ENCODE measurements at places on chromosomes 12 and 14.

- DNase-seq: no peak
These were observed 61.0 kb downstream of the NT5DC3 start for GRCh38 chr12:103780093-103780440.

DNA sequence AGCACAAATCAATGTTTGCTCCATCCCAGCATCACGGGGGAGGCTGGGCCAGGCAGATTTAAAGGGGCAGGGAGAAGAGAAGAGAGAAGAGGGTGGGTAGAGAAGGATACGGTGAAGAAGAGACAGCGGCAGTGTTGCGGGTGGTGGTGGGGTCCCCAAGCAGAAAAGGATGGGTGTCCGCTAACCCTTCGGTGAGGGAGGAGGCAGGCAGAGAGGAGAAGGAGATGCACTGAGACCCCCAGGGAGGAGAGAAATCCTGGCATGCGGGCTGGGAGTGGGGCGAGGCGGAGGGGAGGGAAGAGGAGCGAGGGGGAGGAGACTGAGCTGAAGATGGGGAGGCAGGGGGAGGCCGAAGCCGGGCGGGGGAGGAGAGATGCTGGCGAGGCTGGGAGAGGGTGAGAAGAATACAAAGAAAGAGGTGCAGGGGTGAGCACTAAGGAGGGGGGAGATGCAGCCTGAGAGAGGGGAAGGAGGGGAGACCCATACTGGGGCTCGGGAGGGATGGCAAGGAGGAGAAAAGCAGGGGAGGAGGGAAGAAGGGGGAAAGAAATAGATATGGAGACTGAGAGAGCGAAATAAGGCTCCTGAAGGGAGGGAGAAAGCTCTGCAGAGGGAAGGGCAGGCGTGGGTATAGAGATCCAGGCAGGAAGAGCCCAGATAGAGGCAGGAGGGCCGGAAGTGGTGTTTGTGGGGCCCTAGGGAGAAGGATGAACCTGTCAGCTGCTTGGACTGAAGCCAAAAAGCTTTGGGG lies at the start of gene JPH4:
JPH4 (minus strand) TSS at position 231 of the 751 bp plus-strand sequence. CDS start 1,337 bp downstream, outside the sequence.
- peak; percentile 34 for DNase-seq

DNA sequence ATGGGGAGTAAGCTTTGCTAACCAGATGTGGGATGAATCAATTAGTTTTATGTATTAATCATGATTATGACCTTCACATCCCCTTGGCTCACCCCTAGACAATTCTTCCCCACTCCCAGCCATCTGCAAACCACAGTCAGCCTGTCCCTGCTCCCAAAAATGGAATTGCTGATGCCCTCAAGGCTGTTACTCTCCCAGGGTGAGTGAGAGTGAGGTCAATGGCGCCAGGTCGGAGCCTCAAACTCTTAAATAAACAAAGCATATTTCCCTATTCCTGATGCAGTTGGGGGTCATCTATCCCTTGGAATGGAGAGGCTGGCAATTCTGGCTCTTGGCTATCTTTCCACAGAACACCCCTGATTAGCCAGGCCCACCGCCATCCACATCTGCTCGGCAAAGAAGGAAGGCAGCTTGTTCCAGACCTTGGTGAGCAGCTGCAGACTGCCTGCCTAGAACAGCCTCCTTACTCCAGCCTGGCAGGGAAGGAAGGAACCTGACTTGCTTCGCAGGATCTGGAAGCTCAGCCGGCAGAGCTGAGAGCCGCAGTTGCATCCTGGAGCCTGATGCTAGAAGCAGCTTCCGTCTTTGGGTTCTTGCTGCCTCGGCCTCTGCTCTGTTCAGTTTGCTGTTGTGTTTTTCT lies 57.0 kb downstream of the SMUG1 start:
- no peak for DNase-seq

- DNase-seq: no peak
These were observed 130.7 kb downstream of the TSPAN9 start for GRCh38 chr12:3207858-3208257.

DNA sequence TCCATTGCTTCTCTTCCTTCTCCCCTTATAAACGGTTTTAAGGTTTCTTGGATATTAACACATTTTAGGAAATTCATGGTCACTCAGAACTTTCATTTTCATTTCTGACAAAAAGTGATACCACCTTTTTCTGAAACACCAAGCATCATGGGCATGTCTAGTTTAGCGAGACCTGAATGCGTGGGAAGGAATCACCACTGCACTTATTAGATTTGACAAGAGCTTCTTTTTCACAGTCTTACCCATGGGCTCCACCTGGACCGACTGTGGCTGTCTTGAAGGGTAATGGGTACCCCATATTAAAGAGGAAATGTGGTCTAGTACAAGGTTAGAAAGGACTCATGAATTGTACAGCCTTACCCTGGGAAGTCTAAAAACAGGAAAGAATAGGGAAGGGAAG lies 95.4 kb downstream of the KCNK10 start:
- DNase-seq: no peak

DNA sequence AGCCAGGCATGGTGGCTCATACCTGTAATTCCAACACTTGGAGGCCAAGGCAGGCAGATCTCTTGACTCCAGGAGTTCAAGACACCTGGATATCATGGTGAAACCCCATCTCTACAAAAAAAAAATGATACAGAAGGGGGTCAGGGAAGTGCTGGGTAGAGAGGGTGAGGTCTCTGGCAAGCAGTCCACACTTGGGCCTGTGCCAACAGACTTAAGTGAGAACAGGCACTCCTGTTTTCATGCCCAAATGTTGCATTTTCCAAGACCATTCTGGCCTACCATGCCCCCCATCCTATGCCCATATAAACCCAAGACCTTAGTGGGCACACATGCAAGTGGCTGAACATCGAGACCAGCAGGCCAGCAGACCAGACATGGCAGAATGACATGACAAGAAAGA lies 16.0 kb upstream of the CMAS start:
- DNase-seq: no peak

DNA sequence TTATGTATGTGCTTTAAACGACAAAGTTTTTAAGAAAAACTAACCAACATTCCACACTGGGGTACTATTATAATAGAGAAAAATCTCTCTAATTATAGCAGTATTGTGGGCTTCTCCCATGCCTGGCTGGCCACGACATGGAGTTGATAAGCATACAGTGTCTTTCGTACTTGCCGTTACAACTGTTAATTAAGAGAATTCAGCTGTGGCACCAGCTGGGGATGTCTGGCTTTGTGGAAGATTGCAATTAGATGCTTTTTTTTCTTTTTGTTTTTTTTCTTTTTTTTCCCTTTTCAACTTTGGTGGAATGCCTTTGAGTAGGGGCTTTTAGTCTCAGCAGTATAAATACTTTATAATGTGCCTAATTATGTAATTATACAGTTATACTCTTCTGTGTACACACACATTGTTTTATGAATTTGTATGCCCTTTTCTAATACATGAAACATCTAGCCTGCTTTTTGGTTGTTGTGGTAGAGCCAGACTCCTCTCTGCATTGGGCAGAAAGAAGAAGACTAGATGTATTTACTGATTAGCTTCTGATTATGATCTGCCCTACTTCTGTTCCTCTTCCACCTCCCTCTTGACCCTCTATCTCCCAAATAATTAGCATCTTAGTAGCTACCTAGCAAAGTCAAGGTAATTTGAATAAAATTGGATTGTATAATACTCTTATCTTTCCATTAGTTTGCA lies 76.4 kb downstream of the SUSD6 start:
- DNase-seq: no peak

DNA sequence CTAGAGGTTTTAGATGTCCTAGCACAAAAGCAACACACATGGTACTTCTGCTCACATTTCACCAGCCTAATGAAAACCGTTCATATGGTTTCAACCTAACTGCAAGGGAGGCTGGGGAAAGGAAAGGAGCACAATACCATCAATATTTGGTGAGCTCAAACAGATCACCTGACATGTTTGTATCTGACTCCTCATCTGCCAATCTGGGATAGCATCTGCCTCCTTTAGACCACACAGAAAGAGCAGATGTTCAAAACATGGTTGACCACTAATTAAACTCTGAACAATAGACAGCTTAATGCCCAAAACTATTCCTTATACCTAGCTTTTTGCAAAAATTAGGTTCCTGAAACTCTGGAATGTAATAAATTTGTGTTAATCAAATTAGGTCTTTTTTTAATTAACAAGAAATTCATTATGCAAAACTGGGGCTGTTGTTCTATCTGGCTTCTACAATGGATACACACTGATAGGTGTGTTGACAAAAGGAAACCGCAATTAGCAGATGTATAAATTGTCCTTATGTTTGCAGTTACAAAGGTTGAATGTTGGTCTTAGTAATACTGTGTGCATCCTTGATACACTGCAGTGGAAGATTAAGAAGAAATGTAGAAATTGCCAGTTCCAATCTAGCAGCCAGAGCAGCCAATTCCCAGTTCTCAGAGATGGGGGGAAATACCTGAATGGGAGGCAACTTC lies 89.3 kb downstream of the DUSP6 start:
- no peak for DNase-seq

GRCh38 chr14:24327303-24327702 lies 7.6 kb downstream of the ADCY4 start:
- DNase-seq: no peak

DNA sequence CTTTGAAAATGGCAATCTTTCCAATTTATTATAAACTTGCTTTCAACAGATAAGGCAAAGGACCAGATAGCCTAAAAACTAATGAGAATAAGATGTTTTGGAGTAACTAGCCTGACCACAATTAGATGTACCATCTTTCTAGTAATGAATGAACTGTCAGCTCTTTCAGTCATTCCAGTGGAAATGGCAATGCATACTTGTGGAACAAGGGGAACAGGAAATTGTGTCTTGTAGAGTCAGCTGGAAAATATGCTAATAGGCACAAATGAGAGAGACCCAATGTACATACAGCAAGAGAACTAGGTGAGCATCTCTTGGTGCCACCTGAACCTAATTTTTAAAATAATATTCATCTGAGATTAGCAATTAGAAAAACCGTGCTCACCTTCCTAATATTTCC lies 76.1 kb upstream of the GPHB5 start:
- DNase-seq: no peak

DNA sequence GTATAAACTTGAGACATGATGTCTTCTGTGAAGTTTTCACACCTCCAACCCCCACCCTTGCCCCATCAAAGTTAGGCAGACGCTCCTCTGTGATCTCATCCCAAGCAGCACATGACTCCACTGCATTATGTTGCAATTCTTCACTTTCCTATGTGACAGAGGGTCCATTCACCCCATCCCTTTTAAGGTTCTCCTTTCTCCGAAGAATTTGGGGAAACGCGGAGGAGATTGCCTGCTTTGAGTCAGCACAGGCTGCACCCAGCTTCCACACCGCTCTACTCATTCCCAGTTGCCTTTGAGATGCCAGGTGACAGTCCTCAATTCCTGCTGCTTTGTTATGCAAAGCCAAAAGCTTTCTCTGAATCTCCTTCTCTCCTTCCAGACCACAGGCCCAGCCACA lies 61.8 kb downstream of the PHLDA1 start:
- DNase-seq: no peak

DNA sequence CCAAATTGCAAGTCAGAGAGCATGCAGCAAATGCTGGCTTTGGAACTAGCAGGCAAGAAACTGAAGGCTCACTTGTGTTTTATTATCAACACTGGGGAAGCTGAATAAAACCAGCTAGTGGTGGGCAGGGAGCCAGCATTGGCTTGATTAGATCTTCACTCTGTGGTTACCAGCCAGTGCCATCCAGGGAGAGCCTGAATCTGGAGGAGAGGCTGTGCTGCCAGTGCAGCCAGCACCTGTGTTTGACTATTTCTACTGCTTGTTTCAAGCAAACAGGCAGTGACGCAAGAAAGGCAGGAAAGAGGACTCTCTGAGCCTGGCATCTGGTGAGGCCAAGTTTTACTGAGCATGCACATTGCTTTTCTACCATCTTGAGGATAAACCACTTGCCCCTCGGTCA lies 247.0 kb downstream of the PHLDA1 start:
- peak; percentile 87 for DNase-seq

GRCh38 chr12:124893792-124894516 lies 20.5 kb downstream of the UBC start:
- DNase-seq: no peak

DNA sequence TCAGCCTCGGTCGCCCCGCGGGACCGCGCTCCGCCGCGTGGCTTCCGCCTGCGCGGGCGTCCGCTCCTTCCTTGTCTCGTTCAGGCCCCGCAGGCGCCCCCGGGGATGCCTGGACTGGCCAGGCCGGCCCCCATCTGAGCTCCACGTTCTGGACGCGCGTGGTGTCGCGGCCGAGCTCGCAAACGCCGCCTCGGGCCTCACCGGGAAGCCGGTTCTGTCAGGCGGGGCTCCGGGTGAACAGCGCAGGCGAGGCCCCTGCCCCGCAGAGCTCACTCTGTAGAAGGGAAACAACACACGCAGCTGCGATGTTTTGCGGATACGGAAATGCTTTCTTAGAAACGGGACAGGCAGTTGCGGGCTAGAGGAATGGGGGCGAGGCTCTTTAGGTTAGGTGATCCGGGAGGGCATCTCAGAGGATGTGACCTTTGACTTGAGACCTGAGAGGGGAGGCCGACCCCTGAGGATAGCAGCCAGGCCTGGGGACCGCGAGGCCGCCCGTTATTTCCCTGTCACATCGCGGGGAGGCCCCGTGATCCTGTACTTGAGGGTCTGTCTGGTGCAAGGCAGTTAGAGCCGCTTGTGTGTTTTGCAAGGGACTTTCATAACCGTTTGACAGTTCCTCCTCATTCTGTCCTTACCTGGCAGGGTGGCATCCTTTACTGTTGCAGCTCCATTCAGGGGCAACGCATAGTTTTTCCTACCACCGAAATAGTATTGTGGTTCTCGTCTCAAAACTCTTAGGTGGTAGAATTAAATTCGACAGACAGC lies 584 bp downstream of the VRK1 start:
- no peak for DNase-seq

- no peak for DNase-seq
These were observed 64.2 kb upstream of the OVCH1 start for GRCh38 chr12:29561664-29562071.

- DNase-seq: peak; percentile 79
These were observed 3.3 kb downstream of the FLRT2 start for GRCh38 chr14:85533023-85533860.

GRCh38 chr12:87827638-87828264 lies 201.4 kb downstream of the C12orf50 start:
- no peak for DNase-seq

- no peak for DNase-seq
These were observed 88.9 kb downstream of the SLC2A13 start for GRCh38 chr12:40016980-40017379.

DNA sequence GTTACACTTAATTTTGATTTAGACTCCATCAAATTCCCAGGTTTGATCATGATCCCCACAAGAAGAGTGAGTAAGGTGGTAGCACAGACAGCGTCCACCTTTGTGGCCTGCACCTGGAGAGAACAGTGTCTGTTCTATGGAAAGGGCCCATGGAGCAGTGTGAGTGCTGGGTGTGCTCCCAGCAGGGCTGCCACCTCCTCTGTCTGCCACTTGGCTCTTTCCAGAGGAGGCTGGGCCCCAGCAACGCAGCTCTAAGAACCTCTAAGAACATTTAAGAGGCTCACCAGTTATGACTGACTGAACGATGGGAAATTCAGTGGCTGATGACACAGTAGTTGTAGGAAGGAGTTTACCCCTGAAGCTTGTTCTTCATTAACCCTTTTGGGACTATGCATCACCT lies 17.3 kb downstream of the VDR start:
- no peak for DNase-seq

- no peak for DNase-seq
These were observed 10.9 kb downstream of the TMEM260 start for GRCh38 chr14:56590535-56590960.

GRCh38 chr14:100048786-100049185 lies 16.4 kb upstream of the EVL start:
- no peak for DNase-seq
